ENCODE measurements at places on chromosomes 7 and 10.
A peak's percentile ranks its signal among the peaks of the same experiment; 100 is the strongest.

DNA sequence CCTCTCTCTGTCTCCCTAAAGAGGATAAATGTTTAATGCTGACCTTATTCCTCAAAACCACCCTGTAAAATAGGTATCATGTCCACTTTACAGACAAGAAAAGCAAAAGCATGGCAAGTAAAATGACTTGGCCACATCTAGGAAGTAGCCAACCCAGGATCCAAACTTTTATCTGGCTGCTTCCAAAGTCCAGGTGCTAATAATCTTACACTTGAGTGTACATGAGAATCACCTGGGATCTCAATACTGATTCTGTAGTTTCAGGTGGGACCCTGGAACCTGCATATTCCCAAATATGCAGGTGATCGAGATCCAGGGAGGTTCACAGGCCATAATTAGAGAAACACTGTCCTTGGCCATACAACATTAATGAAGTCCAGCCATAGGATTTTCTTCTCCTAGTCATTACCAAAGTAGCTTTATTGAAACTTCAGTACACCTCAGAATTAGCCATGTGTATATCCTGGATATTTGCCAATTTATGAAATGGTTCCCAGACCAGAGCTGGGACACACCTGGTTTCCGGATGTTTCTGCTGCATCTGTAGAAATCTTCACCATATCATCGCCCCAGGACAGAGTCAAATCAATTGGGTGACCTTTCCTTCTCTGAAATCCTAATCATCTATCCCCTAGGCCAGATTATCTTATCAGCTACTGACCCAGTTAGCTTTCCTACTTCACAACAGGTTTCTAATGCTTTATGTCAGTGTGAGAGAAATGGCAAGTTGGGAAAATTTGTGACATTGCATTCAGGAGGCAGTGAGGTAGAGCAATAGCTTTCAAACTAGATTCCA, 119.1 kb upstream of the KMT2E start:
- no peak for DNase-seq

DNA sequence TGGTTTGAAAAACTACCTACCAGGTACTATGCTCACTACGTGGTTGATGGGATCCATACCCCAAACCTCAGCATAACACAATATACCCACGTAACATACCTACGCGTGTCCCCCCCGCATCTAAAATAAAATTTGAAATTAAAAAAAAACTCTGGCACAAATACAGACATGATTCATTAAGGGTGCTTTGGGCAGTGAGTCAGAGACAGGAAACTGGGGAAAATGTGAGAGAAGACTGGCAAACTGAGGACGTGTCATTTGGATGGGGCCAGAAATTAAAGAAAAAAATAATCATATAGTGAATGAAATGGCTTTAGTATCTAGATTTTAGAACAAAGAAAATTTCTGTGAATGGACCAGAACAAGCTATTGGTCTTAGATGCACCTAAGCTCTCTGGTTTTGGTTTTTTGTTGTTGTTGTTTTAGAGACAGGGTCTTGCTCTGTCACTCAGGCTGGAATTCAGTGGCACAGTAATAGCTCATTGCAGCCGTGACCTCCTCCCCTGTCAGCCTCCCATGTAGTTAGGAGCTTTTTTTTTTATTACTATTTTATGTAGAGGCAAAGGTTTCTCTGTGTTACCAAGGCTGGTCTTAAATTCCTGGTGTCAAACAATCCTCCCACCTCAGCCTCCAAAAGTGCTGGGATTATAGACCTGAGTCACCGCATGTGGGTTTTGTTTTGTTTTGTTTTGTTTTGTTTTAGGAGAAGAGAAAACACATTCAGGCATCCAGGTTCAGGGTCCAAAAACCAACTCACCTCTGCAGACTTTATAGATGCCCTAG, 5.9 kb upstream of the PRSS58 start:
- DNase-seq = no peak

GRCh38 chr7:98617051-98617959, at the start of gene NPTX2:
TSS of gene NPTX2 (plus strand) at chr7:98617285. CDS start at chr7:98617462, 177 bp downstream.
- peak; percentile 83 for DNase-seq

DNA sequence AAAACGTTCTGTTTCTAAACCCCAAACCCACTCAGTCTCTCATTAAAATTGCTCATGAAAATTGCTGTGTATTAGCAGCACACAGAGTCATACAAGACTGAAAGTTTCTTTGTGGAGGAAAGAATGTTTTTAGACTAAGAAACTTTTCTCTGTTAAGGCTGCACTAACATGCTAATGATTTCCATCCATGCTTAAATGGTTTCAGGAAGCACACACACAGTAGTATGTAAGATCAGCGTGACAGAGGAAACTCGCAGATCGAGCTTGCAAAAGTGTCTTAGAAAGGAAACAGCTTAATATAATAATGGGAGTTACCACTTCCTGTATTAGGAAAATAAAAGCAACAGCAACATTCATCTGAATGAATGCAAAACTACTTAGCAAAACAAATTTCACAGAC, 112.7 kb downstream of the ICA1 start:
- DNase-seq = no peak

- no peak for DNase-seq
Measured at GRCh38 chr10:8677642-8678041, 623.2 kb downstream of the GATA3 start.

GRCh38 chr7:151260883-151261282, 12.4 kb upstream of the SMARCD3 start:
- DNase-seq = no peak

DNA sequence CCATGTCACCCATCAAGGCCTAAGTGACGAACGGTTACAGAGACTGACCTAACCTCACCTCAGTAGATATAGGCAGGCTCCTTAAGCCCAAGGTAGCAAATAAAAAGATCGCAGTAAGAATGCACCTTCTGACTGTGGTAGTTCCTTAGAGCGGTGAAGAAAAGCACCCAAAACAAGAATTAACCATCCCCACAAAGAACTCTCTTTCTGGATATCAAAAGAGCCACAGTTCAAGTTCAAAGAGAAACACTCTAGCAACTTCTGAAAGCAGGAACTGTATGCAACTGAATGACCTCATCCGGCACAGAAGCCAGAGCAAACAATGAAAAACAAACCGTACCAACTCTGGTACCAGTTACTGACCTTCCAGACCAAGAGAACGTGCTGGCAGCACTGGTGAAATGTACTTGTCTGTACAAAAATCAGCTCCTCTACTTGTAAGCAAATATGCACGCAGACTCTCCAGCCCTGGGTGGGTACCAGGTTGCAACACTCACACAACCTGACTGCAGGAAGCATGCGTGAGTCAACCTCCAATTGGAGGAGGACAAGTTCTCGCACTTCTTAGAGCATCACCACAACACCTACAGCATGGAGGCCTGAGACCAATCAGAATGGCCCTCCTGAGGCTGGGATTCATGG, 202.7 kb downstream of the FAM107B start:
- no peak for DNase-seq

GRCh38 chr10:50289196-50289595, 37.9 kb upstream of the ASAH2 start:
- no peak for DNase-seq

DNA sequence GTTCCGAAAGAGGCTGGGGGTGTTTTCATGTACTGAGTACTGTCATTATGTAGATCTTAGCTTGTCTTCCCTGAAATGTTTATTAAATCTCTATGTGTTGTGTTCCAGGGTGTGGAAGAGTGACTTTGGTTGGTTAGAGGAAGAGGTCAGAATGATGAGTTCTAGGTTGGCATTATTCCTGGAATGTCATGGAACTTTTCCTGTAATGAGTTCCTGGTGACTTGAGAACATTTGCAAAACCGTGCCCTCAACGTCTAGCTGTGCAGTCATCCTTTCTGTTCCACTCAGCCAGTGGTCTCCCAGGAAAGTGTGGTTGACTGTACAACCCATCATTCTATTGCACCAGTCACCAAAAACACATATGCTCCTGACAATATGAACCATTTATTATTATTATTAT, 129.6 kb downstream of the BICC1 start:
- DNase-seq = no peak

Measured in WTC11 (cell line).